Activated T-cell treated with anti-CD3 and anti-CD28 coated beads for 4 hours (primary cell): ENCODE measurements at places on chromosomes 2 and 18.

DNA sequence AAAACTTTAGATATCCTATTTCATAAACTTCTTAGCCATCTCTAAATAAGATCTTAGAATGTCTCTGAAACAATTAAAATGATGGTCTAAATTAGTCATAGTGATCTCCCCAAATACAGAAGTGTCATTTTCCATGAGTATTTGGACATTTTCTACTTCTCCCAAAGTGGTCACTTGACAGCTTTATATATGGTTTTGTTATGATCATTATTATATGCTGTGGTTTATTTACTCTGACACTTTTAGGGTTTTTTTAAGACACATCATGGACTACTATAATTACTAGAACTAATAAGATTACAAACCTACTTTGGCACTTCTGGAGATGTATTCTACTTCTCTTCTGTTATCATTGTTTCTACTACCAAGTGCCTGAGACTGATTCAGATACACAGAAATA, 47.1 kb downstream of the SLC25A12 start:
- DNase-seq: no peak

- DNase-seq: no peak
Measured at GRCh38 chr2:2187196-2187595, 143.9 kb downstream of the MYT1L start.

GRCh38 chr2:197500503-197501131, 438 bp downstream of the HSPE1 start:
- no peak for DNase-seq

GRCh38 chr2:191315365-191315752, 70.2 kb downstream of the MYO1B start:
- DNase-seq: no peak

GRCh38 chr2:183081911-183082310, 3.4 kb downstream of the DUSP19 start:
- DNase-seq: no peak

DNA sequence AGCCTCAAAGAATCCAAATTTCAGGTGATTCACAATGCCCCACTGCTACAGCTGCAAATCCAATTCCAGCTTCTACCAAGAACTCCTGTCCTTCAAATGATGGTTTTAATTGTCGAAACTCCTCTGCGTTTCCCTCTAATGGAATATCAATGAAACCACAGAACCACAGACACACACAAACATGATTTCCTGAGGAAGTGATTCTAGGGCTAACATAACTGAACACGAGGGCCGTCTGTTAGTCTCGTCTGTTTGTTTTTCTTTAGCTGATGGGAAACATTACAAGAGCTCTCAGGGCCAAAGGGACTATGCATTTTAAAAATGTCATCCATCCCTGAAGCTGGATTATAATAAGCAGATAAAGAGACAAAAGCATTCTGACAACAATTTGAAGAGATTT, 59.4 kb downstream of the RNF152 start:
- no peak for DNase-seq

DNA sequence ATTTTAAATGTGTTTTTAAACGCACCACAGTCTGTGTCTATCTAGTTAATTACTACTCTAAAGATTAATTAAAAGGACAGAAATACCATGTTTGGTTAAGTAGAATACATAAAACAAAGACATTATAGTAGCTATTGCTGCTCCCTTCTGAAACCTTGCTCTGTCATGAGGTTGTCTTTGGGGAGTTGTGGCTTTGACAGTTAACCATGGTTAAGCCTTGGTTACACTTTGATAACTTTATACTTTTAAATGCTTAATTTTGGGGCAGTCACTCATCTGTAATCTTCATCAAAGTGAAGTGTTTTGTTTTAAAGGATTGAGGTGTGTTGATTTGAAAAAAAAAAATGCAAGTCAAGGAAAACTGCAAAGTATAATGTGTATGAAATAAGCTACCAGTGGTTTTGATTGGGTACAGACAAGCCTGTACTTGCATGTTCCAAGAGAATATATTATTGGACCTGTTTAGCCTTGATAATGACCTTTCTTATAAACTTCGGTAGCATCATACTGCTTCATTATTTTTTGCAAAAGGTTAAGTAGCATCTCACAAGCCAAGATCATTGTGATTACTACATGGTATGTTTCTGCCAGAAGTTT, 29.8 kb upstream of the TBR1 start:
- DNase-seq: no peak

- no peak for DNase-seq
Measured at GRCh38 chr2:2568411-2568810, 237.3 kb upstream of the MYT1L start.

- DNase-seq: no peak
Measured at GRCh38 chr2:70678576-70679143, 89.3 kb downstream of the ADD2 start.

GRCh38 chr2:211373203-211373602, 816.8 kb downstream of the CPS1 start:
- no peak for DNase-seq

GRCh38 chr2:205673312-205673711, 9.0 kb upstream of the NRP2 start:
- no peak for DNase-seq

- no peak for DNase-seq
Measured at GRCh38 chr2:19120941-19121750, 237.3 kb downstream of the OSR1 start.

- DNase-seq: no peak
Measured at GRCh38 chr2:106065268-106065982, 128.7 kb downstream of the UXS1 start.

- DNase-seq: no peak
Measured at GRCh38 chr2:205058409-205058808, 513.1 kb downstream of the PARD3B start.

GRCh38 chr2:170292415-170292814, 114.5 kb downstream of the MYO3B start:
- DNase-seq: no peak
